ENCODE measurements at places on chromosomes 3 and 15. TPM values are rescaled to one million over a fixed set of nuclear protein-coding genes. Genes with fewer than 3 reads are reported as not detected.

TTC23 gene
- total RNA-seq, result 12.6 TPM

TIMMDC1 gene
- total RNA-seq, result 74.0 TPM

SLC9A9 gene
- total RNA-seq, result 0.27 TPM

IL17RB gene
- 0.88 TPM for total RNA-seq

ZNF80 gene
- total RNA-seq, result 0.04 TPM

FBXL22 gene
- 0.32 TPM for total RNA-seq

PLOD2 gene
- 118 TPM for total RNA-seq

AP3B2 gene
- 0.77 TPM for total RNA-seq

C3orf85 gene
- total RNA-seq, result not detected

CSPG4 gene
- total RNA-seq, result 0.18 TPM

TMEM42 gene
- total RNA-seq, result 10.7 TPM

OR5K2 gene
- not detected for total RNA-seq

NEK11 gene
- total RNA-seq, result 4.8 TPM

ISL2 gene
- total RNA-seq, result 3.5 TPM

EIF2B5 gene
- total RNA-seq, result 25.3 TPM

COPS2 gene
- total RNA-seq, result 71.8 TPM

CFAP20DC gene
- 2.1 TPM for total RNA-seq

GOLGA8A gene
- 6.9 TPM for total RNA-seq

FAM81A gene
- 13.1 TPM for total RNA-seq

GALNT15 gene
- 0.05 TPM for total RNA-seq

KIF7 gene
- 4.0 TPM for total RNA-seq

Data from A549 treated with dexamethasone at 1 μM for 4 hours (cell line).